NCI-H1694 treated with DMSO at 0.1 percent for 48 hours (cell line): ENCODE measurements at places on chromosomes 6 and 20.

DNA sequence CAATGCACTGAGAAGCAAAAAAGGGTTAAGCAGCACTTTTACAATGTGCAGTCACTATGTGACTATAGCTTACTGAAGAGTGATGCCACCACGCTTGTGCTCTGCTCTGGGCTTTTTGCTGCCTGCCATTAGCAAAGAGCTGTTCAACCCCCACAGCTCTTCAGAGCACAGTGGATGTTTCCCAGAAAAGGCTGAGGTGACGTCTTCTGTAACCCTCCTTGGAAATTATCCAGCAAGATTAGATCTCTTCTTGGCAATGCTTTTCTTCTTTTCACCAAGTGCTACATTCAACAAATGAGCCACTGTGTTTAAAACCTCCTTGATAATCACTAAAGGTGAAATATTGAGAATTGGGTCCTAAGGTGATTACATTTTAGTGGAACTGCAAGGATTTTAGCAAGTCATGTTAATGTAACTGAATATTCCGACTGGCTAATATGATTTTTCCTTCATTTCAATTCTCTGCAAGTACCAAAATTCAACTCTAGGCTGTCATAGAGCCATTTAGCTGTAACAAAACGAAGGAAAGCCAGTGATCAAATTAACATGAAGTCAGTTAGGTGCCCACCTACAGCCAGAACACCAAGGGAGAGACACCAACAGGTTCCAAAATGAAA, 34.9 kb downstream of the ELOVL5 start:
- no peak for DNase-seq

- DNase-seq, result no peak
Measured at GRCh38 chr6:7542065-7542873, 798 bp downstream of the DSP start.

DNA sequence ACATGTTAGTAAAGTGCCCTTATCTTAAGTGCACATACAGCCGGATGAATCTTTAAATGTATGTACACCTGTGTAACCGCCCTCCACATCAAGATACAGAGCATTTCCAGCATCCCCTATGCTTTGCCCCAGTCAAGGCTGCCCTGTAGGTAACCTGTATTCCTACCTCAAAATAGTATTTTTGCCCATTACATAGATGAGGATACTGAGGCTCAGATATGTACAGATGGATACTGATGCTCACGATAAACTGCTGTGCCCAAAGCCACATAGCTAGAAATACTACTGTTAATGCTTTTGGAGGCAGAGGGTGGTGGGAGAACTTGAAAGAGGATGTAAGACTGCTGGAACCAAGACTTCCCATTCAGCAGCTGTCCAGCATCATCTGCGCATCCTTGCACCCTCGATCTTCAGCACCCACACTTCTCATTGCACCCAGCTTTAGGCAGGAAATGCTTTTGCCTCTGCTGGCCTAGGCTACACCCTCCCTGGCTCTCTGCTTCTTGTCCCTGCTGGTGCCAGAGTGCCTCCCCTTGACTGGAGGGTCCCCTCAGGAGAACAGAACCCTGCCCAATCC, 27.0 kb upstream of the ZFAND3 start:
- DNase-seq, result no peak

DNA sequence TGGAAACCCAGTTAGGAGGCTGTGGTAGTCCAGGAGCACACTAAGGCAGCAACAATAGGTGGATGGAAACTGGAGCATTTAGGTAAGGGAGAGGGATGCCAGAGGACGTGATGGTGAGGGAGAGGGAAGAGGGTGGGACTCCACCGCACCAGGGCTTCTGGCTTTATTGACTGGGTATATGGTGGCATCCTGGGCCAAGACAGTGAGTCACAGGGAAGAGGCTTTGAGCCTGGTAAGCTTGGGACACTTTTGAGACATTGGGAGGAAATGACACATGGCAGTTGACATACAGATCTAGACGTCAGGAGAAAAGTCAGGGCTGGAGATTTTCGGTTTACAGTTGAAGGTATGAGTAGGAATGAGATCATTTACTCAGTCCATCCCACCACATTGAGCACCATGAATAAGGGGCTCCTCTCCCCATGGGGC, 14.9 kb downstream of the NT5E start:
- DNase-seq, result no peak

GRCh38 chr6:11335826-11336225, 103.4 kb upstream of the NEDD9 start:
- no peak for DNase-seq

- no peak for DNase-seq
Measured at GRCh38 chr6:159214281-159214680, 45.1 kb downstream of the FNDC1 start.

DNA sequence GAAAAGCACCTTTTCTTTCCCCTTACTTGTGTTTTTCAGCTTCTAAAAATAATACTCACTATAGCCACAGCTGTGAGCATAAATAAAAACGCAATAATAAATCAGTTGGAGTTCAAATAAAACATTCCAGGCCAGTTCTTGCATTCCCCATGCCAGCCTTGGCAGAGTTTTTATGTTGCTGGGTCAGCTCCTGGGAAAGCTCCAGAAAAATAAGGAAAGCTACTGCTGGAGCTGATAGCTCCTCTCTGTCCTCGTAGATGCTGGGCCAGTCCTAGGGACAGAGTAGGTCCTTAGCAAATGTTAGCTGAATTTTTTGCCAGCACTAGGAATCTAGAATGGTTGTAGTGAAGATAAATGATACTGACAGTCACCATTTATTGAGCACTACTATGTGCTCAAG, 389.0 kb upstream of the SYNCRIP start:
- no peak for DNase-seq

GRCh38 chr6:132253906-132254305, 147.4 kb downstream of the MOXD1 start:
- no peak for DNase-seq

GRCh38 chr6:156634951-156635371, 142.2 kb upstream of the ARID1B start:
- no peak for DNase-seq

DNA sequence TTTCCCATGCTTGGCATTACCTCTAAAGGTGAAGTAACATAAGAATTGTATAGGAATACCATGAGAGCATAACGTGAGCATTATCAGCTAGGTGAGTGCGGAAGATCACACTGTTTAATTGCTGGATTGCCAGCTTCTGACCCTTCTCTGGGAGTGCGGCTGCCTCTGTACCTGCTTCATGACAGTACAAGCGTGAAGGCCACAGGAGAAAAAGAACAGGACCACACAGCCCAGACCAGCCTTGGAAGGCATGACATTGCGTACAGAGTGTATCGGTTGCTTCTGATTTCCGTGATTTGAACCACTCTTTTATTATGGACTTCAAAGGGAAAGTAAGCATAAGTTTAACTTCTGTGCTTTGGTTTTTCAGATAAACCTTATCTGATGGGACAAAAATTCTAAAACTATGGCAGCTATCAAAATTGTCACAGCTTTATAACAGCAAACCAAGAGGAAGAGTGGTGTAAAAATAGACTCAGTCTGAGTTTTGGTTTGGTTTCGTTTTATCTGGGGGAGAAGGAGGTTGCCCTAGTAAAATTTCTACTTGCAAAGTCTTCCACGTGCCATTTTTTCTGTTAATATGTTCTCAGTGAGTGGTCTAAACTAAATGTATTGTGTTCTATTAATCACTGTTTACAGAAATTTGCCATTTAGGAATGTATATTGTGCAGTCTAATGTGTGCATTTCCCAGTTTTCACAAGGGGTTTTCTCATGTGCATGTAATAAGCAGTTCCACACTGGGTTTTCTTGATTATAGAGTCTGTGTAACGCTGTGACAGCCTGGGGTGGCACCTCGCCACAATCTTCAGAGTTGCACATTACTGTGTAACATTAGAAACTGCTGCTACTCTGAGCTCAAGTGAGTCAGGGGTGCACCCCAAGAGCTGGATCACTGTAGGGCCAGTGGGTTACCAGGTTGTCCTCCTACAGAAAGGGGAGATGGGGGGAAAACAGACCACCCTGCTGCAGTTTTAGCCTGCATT, 97.3 kb downstream of the RPP40 start:
- DNase-seq, result no peak

- DNase-seq, result no peak
Measured at GRCh38 chr6:89007209-89008000, 44.0 kb upstream of the RNGTT start.

DNA sequence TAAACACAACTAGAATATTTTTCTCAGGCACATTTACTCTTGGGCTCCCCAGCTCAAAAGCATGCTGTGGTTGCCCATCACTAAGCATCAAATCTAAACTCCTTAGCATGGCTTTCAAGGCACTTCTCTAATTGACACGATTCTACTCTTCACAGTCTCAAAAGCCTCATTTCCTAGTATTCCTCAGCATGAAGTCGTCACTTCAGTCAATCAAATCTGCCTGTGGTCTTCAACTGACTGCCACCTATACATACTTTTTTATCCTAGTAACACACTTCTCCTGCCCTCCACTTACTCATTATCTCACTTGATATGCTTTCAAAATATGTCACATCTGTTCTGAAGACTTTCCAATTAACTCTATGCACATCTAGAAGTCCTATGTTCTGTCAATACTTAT, 110.3 kb downstream of the TBC1D32 start:
- DNase-seq, result no peak

DNA sequence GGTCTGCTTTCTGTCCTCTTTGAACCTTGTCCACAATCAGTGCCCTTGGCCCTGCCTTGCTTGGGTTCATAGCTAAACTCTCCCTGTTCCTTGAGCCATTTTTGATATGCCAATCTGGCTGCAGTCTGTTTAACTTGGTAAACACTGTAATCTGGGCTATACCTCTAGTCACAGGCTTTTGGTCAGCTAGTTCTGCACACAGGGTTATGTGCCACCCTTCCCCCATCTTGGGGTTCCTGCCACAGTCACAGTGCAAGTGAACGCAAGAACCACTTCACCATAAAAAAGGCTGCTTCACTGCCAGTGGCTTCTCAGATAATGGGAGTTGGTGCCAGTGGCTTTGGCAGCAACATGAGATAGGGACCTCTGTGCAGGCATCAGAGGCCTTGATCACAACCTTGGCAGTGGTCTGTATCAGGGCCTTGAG, 10.9 kb upstream of the ATRN start:
- DNase-seq, result no peak

GRCh38 chr20:47914792-47915191, 129.5 kb upstream of the SULF2 start:
- no peak for DNase-seq

DNA sequence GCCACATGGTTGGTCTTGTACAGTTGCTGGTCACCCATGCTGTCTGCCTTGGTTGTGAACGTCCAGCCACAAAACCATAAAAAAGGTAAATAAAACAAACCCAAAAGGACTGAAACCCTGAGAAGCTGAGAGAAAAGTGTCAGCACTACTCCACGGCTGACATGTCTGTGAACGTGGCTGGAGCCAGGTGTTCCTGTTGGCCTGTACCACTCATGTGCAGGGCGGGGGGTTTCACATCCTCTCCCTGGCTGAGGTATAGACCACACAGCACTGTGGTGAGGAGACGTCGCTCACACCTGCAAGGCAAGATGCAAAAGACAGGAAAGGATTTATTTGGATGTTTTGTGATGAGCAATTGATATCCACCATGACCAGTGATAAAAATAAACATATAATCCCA, 51.9 kb upstream of the MRPS10 start:
- no peak for DNase-seq

DNA sequence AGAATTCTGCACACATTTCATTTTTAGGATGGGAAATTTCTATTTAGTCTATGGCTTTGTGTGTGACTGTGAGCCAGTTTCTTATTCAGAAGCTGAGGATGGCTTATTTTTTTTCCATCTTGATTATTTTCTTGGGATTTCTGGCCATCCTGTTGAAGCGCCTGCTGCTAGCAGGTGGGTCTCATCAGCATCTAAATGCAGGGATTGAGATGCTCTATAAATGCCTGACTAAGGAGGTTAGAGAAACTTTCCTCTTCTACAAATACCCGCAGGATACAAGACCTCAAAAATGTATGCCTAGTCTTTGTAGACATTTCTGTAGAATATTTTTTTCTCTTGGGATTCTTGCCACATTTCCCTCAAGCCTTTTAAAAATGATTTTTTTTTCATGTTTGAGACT, 138.0 kb upstream of the CCN2 start:
- DNase-seq, result no peak

DNA sequence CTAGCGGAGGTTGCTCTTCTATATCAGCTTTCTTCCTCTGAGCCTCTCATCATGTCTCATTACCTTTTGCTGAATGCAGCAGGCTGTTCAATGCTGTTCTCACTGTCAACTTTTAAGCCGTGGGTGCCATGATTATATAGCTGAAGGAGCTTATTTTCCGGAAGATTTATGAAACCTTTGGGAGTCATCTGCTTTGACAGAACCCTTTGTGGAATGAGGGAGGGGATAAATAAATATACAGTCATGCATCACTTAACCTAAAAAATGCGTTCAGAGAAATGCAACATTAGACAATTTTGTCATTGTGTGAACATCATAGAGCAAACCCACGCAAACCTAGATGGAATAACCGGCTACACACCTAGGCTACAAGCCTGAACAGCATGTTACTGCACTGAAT, 102.2 kb upstream of the AKAP12 start:
- no peak for DNase-seq

- no peak for DNase-seq
Measured at GRCh38 chr6:48628316-48628715, 517.3 kb upstream of the PTCHD4 start.

- no peak for DNase-seq
Measured at GRCh38 chr6:26087284-26088115, at the start of gene HFE. TSS of gene HFE (plus strand) at chr6:26087429. CDS start at chr6:26087441, 12 bp downstream.

- DNase-seq, result no peak
Measured at GRCh38 chr6:85798931-85799652, 156.4 kb upstream of the SYNCRIP start.

- no peak for DNase-seq
Measured at GRCh38 chr20:44596010-44596409, 13.6 kb downstream of the PKIG start.

- no peak for DNase-seq
Measured at GRCh38 chr6:39040080-39040673, 8.4 kb upstream of the GLP1R start.

- no peak for DNase-seq
Measured at GRCh38 chr6:70586114-70586513, 19.4 kb downstream of the SDHAF4 start.

DNA sequence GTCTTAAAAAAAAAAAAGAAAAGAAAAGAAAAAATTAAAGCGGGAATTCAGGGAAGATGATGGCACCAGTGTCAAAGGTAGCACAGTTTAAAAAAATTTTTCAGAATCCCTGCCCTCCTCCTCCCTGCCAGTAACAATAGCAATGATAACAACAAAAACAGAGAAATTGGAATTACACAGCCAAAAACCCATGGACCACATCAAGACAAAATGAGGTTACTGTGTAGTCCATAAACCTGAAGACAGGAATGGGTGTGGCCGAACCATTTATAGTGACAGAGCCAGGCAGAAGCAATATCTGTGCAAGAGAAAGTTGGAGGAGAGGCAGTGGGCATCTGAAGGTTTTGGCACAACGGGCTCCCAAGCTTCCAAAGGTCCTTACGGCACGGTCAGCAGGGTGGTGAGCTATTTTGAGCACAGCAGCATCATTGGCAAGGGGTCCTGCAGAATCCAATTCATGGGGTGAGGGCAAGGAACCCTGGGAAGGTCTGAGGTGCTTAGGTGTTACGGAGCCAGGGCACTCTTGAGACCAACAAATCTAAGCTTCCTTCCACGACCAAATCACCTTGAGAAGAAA, 202.3 kb downstream of the GMPR start:
- DNase-seq, result no peak
